ENCODE measurements at places on chromosomes 4 and X. TPM values are rescaled to one million over a fixed set of nuclear protein-coding genes. Genes with fewer than 3 reads are reported as not detected.

The NXF2B gene
- not detected for total RNA-seq

The MTMR8 gene
- 0.05 TPM for total RNA-seq

The RTL9 gene
- not detected for total RNA-seq

The HPGD gene
- total RNA-seq, result not detected

The SMR3B gene
- total RNA-seq, result not detected

The PNCK gene
- total RNA-seq, result not detected

The PDE5A gene
- 0.98 TPM for total RNA-seq

The POF1B gene
- total RNA-seq, result 0.84 TPM

Measured in mammary microvascular endothelial cell (primary cell).